Stimulated activated CD8-positive, alpha-beta memory T cell treated with anti-CD3 and anti-CD28 coated beads, Interleukin-7, amount 100 ng/mL, for 1 hour (primary cell): ENCODE measurements at places on chromosomes 2 and 18.

GRCh38 chr2:133271105-133271504 is 297.2 kb downstream of the NCKAP5 start:
- no peak for DNase-seq

GRCh38 chr2:150491943-150492342 is 4.5 kb upstream of the RND3 start:
- no peak for DNase-seq

DNA sequence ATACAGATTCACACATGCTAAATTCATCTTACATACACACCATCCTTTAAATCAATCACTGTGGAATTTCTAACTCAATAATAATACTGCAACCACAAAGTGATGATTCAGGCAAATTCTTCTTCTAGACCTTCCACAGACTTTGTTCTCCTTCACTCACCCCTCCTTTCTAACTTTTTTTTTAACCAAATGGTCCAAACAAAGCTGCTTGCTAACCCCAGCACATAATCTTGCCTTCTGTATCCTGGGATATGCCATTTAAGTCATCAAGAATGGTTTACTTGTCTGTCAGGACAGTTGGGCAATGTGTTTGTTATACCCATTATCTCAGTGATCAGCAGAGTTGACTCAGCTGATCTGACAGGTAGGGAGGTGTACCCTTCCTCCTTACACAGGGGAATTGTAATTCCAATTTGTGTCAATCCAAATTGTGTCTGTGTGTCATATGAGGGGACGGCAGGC is 10.0 kb downstream of the SLC40A1 start:
- no peak for DNase-seq

DNA sequence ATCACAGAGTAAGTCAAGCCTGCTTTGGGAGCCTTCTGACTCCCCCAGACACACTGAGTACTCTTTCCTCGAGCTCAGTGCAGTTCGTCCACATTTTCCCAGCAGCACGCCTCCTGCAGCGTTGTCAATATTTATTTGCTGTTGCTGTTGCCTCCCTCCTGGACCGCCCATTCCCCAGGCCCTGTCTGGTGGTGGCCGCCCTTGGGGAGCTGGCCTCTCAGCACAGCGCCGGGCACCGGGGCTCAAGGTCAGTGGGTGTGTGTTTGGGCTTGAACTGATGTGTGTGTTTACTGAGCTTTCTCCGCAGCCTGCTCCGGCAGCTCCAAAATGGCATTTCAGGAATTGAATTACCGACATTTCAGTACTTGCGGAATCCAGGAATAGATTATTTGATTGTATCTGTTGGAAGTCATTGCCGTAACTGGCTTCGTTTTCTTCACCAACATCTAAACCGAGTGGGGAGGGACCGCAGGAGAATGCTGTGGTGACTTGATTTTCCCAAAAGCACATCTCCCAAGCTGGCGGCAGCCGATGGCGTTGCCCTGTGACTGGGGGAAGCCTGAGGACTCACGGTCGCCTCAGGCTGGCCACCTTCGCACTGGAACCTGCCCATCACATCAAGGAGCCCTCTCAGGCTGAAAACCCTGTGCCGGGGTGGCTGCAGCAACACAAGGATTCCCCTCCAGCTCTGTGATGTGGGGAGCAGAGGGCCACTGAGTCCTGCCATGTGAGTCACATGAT is 66.0 kb downstream of the HPCAL1 start:
- DNase-seq: no peak
